ENCODE measurements at places on chromosomes 3 and 15. TPM values are rescaled to one million over a fixed set of nuclear protein-coding genes. Genes with fewer than 3 reads are reported as not detected.

REC114 gene
- total RNA-seq: not detected

LRCH3 gene
- 47.1 TPM for total RNA-seq

PP2D1 gene
- not detected for total RNA-seq

CCRL2 gene
- total RNA-seq: not detected

NBEAL2 gene
- 10.5 TPM for total RNA-seq

PLAAT1 gene
- not detected for total RNA-seq

GP9 gene
- not detected for total RNA-seq

C3orf85 gene
- not detected for total RNA-seq

SAMD7 gene
- not detected for total RNA-seq

C3orf52 gene
- 18.0 TPM for total RNA-seq

KCNAB1 gene
- not detected for total RNA-seq

CYP19A1 gene
- 0.14 TPM for total RNA-seq

THPO gene
- total RNA-seq: not detected

SERINC4 gene
- total RNA-seq: not detected

CYP11A1 gene
- total RNA-seq: not detected

AMIGO3 gene
- 2.1 TPM for total RNA-seq

CACNA2D3 gene
- not detected for total RNA-seq

ACTRT3 gene
- 2.8 TPM for total RNA-seq

NANOGP8 gene
- not detected for total RNA-seq

GRK7 gene
- not detected for total RNA-seq

NEK10 gene
- total RNA-seq: 1.5 TPM

OR5K2 gene
- total RNA-seq: not detected

GRAMD2A gene
- 0.14 TPM for total RNA-seq
